ENCODE measurements at places on chromosomes 6 and 20.
A peak's percentile ranks its signal among the peaks of the same experiment; 100 is the strongest.

DNA sequence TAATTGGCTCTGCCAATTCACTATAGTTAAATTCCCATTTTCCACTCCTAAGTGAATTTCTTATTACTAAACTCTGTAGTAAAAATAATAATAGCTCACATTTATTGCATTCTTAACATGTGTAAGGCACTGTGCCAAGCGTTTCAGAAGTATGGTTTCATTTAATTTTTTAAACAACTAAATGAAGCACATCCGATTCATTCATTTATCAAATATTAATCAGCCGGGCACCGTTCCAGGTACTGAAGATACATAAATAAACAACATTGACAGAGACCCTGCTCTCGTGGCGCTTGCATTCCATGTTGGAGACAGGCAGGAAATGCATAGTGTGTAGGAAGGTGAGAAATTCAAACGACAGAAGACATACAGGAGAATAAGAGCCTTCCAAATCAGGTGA is 423.2 kb upstream of the JARID2 start:
- peak; percentile 75 for DNase-seq

DNA sequence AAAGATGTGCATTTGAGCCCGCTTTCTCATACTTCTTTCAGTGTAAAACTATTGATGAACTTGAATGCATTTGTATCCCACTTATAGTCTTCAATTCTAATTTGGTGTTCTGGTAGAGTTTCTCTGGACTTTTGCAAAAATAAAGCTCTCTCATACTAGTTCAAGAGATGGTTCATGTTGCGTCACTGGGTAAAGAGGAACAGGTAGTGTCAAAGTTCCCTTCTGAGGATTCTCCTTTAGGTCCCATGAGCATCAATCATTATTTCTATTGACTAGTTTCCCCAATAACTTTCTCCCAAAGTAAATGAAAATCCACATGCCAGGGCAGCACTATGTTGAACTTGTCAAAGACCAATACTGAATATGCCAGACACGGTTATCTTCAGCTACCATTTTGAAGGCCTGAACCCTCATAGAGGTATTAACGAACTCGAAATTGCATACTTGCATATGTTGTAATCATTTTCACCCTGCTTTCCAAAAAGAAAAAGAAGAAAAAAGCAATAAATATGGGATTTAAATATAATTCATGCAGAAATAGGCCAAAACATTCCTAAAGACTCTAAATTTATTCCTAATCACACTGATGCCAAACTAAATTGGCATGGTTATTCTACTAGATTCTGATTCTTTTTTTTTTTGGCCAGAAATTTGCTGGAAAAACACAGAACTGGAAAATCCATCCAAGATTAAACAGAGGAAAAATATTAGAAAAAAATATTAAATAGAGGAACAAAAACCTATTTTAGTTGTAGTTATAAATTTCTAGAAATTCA is 84.5 kb downstream of the SGK1 start:
- DNase-seq = no peak

GRCh38 chr6:89680551-89680950 is 42.0 kb upstream of the LYRM2 start:
- no peak for DNase-seq

DNA sequence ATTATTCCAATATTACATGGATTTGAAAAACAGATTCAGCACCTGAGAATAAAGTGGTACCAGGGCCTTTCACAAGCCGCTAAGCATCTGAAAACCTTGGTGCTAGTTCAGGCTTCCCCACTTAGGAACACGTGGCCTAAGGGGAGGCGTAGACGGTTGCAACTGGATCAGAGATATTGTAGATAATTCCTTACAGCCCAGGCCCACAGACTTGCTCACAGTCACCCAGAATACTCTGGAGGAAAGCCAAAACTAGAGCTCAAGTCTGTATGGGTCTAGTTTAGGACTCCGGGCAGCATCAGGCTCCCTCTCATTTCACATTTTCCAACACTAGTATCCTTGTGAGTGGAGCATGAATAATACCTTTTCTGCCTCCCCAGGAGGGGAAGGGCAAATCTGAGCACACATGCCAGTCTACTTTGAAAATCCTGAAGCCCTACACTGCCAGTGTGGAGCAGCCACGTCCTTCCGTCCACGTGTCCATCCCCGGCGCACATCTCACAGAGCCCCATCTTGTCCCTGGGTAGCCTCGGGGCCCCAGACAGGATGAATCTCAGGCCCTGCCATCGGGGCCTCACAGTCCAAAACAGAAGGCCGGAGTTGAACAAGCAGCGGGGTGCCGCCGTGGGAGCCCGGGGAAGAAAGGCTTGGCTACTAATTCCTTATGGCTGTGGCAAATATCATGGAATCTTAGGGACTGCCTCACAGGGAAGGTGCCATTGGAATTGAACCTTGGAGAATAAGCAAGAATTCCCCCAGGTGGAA is 299.3 kb downstream of the NRN1 start:
- peak; percentile 47 for DNase-seq

GRCh38 chr20:17747431-17747846 is 47.7 kb downstream of the BANF2 start:
- DNase-seq = peak; percentile 83

DNA sequence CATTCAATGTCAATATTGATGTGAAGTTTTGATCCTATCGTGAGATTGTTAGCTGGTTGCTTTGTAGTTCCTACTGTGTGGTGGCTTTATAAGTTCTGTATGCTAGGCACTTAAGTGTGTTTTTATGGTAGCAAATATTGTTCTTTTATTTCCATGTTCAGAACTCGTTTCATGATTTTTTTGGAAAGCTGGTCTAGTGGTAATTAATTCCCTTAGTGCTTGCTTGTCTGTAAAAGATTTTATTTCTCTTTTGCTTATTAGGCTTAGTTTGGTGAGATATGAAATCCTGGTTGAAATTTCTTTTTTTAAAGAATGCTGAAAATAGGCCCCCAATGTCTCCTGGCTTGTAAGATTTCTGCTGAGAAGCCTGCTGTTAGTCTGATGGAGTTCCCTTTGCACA is 27.8 kb upstream of the PLCB1 start:
- DNase-seq = no peak

GRCh38 chr20:49697071-49697470 is 16.6 kb downstream of the B4GALT5 start:
- DNase-seq = no peak

- no peak for DNase-seq
Measured at GRCh38 chr6:123489589-123489988, 147.2 kb downstream of the TRDN start.

DNA sequence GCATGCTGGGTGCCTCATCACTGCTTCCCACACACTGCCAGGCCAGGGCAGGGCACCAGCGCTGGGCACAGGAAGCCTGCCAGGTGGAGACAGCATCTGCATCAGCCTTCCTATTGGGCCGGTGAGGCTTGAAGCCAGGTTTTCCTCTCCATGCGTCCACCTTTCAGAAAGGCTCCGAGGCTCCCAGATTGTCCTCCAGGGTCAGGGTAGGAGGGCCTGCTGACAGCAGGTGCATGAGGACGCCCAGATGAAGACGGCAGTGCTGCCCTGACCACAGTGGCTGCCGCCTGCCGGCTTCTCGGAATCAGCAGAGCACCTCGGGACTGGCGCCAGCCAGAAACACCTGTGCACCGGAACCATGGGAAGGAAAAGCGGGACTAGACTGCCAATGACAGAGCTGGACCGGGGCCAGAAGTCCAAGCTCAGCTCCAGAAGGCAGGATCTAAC is 170.5 kb upstream of the CST7 start:
- DNase-seq = no peak

DNA sequence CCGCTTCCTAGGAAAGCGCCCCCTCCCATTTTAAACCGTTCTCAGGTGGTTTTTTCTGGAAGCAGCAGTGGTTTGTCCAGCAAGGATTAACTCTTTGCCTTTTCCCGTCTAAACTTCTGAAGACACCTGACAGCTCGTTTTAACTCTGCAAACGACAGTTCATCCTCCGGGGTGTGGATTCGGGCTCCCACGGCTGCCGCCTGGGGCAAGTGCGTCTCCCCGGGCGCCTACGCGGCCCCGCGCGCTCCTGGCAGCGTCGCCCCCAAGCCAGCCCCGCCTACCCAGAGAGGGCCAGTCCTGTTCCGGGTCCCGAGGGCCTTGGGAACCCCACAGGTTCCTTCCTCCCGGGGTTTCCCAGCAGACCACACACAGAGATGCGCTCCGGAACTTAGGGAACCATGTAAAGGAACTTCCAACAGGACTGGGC is 54.4 kb downstream of the PRR18 start:
- DNase-seq = no peak

DNA sequence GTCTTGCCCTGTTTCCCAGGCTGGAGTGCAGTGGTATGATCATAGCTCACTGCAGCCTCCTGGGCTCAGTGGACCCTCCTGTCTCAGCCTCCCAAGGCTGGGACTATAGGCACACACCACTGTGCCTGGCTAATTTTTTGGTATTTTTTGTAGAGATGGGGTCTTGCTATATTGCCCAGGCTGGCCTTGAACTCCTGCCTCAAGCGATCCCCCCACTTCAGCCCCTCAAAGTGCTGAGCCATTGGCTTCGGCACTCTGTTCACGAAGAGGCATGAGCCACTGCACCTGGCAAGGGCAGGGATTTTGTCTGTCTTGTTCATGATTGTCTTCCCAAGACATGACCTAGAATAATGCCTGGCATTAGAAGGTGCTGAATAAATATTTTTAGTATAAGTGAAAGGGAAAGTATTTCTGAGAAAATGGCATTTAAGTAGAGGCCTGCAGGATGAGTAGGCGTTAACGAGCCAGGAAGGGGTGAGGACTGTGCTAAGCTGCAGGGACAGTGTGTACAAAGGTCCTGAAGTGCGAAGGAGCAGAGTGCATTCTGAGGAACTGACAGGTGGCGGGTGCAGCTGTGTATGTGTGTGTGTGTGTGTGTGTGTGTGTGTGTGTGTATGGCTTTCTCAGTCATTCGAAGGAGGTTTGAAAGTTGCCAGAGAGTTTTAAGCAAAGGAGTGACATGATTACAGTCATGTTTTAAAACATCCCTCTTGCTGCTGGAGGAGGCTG is 43.0 kb downstream of the VEGFA start:
- DNase-seq = no peak

DNA sequence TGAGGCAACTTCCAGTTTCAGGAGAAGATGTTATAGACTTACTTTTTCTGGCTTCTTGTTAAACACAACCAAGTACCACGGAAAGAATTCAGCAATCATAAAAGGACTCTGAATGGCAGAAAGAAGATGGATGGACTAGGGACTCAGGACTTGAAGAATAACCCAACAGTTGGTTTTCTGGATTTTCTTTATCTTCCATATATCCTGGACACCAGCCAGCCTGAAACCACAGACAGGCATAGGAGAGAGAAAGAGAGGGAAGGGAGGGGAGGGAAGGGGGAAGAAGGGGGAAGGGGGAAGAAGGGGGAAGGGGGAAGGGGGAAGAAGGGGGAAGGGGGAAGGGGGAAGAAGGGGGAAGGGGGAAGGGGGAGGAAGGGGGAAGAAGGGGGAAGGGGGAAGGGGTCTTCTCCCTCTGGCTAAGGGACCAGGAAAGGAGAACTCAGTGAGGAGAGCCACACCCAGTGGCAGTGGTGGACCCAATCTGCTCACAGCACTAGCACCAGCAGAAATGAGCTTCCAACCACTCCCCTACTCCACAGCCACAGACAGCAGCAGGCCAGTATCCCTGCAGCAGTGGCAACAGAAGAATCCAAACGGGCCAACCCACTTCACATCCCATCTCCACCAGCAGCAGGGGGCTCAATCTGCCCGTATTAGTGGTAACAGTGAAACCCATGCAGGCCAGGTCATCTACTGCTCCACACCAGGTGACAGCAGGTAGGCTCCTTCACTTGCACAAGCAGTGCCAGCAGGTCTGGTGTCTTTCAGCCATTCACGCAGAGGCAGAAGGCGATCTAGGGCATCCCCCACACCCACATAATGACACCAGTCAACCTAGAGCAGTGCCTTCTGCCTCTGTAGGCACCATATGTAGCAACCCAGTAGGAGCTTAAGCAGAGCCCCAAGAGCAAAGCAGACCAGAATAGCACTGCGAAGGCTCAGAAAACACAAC is 78.6 kb downstream of the TRMT6 start:
- peak; percentile 27 for DNase-seq

DNA sequence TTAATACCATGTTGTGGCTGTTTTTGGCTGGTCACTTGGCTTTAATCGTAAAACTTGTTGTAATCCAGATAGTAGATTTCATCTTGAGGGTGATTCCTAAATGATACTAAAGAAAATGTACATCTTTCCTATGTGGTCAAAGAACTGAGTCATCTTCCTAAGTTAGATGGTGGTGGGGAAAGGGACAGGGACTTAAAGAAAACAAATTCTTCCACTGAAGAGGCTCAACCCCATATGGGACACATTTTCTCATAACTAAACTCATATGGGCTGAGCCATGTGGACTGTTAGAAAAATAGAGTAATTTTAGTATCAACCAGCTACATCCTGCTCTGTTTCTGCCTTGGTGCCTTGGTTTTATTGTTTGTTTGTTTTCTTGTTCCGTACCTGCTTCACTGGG is 155.8 kb downstream of the TSHZ2 start:
- peak; percentile 72 for DNase-seq

GRCh38 chr20:14064921-14065320 is 69.6 kb downstream of the MACROD2 start:
- DNase-seq = no peak

Data from fibroblast of upper back skin (primary cell).